ENCODE measurements at places on chromosomes 12 and 14.

GRCh38 chr12:1911598-1912575, 6.6 kb downstream of the CACNA2D4 start:
- DNase-seq, result no peak

GRCh38 chr14:30287579-30288445, 271.1 kb upstream of the G2E3 start:
- DNase-seq, result no peak

DNA sequence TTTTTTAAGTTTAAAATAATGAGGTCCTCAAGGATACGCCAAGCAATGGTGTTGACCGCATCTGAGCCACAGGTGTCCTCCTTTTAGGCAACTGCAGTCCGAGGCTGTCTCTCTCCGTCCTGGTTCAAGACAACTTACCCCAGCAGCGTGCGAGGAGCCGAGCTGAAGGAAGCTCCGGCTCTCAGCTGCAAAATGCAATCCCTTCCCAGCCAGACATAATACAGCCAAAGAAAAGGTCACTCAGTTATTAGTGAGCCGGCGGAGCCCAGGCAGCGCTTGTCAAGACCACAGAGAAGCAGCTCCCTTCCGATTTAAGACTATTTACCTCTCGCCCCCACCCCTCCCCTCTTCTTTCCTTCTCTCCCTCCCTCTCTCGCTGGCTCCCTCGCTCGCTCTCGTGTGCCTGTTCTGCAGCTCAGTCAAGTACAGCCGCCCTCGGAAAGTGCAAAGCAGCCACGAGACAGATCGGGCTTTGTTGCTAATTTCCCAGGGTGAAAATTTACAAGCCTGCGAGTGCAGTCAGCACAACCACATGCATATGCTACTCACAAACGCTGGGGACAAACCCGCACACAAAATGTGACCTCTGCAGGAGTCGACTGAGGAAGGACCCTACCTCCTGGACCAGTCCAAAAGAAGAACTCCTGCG, 363 bp upstream of the LMO3 start:
- DNase-seq, result no peak

DNA sequence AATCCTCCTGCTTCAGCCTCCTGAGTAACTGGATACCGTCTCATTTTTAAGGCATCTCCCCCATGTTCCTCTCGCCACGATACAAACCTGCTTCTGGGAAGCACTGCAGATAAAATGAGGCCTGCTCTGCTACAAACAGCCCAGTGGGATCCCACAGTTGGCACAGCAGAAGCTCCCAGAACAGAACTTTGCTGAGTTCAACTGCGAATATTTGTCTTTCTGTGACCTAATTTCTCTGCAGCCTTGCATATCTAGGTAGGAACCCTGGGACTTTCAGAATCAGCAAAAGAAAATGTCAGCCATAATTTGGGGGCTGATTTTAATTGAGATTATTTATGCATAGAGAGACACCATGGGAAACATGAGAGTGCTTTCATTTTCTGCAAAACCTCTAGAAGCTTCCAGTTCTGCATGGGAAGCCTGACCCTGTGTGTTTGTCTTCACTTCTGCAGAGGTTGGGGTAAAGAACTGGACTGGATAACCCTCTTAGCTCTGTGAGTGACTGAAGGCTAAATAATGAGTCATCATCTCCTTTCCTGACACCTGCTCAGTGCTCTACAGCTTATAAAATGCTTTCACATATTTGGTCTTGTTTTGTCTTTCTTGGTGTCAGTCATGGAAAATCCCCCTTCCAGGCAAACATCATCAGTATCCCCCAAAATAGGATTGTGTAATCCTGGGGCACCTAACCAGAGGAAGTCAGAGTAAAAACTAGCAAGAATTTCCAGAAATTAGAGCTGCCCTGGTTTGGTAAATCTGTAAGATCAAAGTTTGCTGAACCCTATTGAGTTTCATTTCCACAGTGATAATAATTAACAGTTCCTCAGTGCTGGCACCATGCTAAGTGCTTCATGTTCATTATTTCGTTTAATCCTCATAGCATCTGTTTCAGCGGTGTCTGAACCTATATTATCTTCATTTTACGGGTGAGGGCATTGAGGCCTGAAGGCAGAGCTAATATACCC, 185.8 kb downstream of the SLC15A4 start:
- no peak for DNase-seq

GRCh38 chr12:19440019-19440858, 947 bp downstream of the AEBP2 start:
- DNase-seq, result peak; percentile 68

DNA sequence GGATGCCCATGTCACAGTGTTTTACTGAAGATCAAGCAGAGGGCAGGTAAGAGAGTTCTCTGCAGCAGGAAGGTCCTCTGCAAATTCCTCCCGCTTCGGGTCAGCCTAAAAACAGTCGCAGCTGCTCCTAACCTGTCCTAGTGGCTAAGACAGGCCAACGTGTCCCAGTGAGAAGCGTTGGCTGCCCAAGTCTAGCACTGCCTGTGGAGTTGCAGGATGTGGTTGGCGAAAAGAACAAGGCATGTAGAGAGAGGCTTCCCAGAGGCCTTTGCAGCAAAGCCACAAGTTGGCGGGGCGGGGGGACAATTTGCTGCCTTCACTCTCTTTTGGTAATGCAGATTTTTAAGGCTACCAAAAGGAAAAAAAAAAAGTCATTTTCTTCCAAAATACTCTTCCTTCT, 340.1 kb downstream of the BCL11B start:
- peak; percentile 78 for DNase-seq

DNA sequence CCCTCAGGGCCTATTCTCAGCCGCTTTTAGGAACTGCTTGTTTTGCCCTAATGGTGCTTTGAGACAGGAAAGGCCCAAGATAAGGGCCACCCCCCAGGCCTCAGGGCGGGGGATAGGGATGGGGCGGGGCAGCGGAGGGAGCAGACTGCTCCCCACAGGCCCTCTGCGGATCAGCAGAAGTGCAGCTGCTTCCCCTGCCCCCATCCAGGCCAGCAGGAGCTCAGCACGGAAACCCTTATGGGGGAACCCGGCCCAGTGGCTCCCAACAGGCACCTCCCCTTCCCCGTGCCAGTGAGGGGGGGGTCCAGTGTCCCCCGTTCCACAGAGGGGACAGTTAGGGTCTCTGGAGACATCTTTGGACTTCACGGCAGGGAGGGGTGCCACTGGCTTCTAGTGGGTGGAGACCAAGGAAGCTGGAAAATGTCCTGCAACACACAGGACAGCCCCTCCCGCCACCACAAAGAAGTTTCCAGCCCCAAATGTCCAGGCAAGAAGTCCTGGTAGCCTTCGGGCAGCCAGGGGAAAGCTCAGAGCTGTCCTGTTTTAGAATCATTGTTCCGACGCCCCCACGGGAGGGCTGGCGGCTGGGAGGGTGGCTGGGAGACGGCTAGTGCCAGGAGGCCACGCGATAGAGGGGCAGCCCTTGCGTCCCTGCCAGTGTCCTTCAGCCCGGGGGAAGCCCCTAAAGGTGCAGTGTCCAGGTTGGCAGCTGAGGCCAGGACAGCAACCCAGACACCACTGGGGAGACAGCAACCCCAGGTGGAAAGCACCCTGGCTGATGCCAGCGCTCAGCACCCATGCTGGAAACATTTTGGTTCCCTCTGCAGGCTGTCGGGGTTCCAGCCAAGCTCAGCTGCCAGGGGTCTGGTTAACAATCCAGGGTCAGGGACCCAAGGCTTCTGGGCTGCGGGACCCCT, 10.4 kb upstream of the GPR132 start:
- no peak for DNase-seq

GRCh38 chr14:47442211-47442610, 233.2 kb downstream of the MDGA2 start:
- no peak for DNase-seq

GRCh38 chr12:104643819-104644669, 187.3 kb downstream of the CHST11 start:
- peak; percentile 6 for DNase-seq

DNA sequence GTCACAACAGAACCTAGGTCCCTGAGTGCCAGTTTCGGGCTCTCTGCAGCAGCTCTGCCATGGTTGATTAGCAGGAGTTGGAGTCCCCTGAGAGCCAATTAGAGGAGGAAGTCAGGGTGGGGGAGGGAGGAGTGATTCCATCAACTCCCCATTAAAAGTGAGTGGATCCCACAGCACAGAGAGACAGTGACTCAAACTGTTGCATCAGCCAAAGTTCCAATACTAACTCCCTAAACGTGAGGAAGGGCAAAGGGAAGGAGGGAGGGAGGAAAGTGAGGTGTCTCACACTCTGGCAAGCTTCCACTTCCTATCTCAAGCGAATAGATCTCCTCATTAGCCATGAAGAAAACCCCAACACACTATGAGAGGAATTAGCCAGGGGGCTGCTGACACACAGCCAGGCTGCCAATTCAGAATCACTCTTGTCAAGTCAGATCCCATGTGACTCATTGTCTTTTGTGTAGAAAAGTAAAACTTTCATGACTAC, 23.6 kb downstream of the OR11H4 start:
- DNase-seq, result no peak

GRCh38 chr14:33934043-33934750, 16.7 kb downstream of the EGLN3 start:
- no peak for DNase-seq

Measured in CD4-positive, alpha-beta T cell treated with Interleukin-21 for 1 hour (primary cell).